ENCODE measurements at places on chromosomes 2 and 18.

DNA sequence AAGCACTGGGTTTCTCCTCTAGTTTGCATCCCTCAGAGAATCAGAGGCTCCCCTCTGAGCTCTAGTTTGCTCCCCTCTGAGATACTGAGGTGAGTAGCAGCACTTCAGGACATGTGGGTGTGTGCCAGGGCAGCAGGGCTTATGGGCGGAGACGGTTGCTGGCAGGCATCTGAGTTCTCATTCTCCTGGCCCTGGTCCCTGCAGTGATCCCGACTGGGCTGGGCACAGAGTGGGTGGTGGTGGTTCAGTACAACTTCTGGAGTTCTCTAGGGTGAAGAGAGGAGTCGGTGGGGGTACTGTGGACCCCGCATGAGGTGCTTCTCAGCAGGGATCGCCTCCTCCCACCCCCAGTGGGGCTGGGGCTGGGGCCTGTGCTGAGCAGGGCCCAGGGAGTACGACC, 47.9 kb downstream of the BOLA3 start:
- no peak for DNase-seq

GRCh38 chr2:1613731-1614354, 130.5 kb downstream of the PXDN start:
- no peak for DNase-seq

- no peak for DNase-seq
These were observed 28.2 kb downstream of the CCDC102B start for GRCh38 chr18:68826121-68826520.

DNA sequence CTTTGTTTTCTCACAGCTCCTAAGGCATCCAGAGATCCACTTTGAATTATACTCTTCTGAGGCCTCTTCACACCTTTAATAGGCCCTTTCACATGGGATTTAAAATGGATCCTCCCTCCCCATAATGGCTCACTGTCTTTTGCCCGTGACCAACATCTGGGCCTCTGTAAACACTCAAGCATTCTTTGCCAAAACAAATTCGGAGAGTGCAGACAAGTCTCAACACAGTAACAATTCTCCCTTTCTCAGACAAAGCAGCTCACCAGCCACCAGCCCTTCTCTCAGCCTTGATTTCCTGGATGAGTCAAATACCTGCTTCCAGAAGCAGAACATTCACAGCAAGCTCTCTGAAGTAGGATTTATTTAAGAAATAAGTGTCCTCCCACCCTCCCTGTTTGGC, 14.0 kb upstream of the IMP4 start:
- no peak for DNase-seq

DNA sequence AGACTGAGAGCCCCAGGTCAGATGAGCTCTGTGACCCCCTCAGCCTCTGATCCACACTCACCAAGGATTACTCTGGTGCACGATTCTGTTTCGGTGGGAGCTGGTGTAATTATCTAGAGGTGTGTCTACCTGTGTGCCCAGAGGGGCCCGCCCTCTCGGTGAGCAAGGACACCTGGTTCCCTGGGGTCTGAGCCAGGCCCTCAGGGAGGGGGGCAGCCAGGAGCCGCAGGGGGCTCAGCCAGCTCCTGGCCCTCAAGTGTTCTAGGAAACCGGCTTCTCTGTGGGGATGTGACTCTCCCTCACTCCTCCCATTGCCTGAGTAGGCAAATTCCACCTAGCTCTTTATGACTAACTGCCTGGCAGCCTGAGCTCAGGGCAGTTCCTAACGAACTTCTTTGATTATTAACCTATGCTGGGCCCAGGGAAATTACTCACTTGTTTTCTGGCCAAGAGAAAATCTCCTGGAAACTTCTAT, 17.4 kb downstream of the AGAP1 start:
- no peak for DNase-seq
